Amygdala (tissue), 56 donors: ENCODE measurements at places on chromosomes 12 and 14.
A peak's percentile ranks its signal among the peaks of the same experiment; 100 is the strongest.

DNA sequence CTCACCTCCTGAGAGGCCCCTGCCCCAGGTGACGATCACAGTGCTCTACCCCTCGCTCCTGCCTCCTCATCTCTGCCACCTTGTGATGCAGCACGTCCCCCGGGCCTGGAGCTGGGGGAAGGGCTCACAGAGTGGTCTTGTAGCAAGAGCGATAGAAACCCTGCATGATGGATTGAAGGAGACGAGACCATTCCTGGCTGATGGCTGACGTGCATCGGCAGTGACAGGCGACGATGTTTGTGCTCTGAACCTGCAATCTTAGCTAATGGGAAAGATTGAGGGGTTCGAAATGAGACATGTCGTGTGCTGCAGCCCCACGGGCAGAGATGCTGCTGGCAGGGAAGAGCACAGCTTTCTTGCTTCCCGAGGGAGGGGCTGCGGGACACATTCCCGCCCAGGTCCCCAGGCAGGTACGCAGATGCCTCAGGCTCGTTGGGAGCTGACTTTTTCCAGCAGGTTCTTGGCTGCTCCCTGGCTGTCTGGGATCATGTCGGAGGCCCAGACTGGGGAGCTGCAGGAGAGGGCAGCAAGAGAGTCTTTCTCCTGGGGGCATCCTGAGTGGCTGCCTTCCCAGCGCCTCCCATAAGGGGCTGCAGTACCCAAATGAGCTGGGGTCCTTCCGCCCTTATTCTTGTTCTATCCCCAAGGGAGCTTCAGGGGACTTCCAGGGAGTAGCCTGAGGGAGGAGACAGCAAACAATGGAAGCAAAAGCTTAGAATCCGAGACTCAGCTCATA lies 38.7 kb upstream of the GPATCH2L start:
- no peak for DNase-seq

DNA sequence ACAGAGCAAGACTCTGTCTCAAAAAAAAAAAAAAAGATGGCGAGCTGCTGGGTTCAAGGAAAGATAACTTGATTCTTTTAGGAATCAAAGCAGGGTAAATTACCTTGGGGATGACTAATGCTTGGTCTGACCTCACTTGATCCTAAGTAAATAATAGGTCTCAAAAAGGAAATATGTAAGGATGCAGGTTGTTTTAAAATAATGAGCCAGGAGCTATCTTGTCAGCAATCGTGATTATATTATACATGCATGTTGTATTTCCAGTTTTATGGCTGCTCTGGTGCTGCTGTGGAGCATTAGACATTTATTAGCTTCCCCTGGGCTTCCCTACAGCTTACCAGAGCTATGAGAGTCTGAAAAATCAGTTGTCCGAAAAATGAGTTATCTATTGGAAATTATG lies 2.6 kb downstream of the EIF2B2 start:
- DNase-seq, result no peak

DNA sequence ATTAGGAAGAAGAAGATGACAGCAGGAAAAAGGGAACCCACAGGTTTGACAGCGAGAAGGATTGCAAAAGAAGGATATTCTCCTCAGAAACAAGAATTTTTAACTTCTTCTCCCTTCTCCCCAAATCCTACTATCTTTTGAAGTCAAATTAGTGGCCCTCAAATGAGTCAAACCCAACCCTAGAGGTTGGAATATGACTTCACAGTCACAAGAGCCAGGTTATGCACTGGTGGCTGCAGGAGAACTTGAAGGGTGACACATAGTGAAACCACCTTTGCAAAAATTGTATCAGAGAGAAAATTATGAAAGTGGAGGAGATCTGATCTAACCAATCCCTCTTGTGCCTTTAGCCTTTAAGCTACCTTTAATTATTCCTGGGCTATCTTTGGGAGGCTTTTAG lies 386.2 kb upstream of the CCDC196 start:
- DNase-seq, result no peak

DNA sequence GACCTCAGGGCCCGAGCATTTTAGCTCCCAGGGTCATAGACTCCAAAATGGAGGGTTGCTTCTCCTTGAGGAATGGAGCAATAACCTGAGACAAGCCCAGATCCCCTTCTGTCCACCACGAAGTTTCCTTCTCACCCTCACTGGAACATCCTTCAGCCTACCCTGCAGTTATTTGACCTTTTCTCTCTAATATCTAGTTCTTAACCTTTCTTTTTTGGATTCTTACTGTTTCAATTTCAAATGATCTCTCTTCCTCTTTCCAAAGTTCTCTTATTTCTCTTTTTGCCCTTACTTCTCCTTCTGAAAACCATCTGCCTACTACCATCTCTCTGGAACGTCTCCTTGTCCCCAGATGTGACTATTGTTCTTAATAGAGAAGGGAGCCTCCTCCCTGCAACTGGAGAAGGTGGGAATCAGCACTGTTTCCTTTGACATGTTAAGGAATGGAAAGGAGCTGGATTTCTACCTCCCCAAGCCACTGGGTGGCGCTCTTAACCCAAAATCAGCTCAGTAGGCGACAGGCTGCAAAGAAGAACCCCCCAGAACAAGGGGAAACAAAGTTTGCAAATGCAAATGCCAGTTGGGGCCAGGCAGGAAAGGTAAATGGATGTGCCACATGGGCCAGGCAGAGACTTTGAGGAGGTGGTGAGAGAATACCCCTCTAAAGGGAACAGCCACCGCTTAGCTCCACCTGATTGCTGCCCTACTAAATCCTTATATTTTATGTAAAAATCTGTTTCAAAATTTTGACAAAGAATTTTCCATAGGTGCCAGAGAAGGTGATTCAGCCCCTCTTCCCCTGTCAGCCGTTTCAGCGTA lies 22.4 kb upstream of the PDE1B start:
- DNase-seq, result no peak

GRCh38 chr14:36582011-36582873 lies at the start of gene NKX2-8:
TSS of gene NKX2-8 (minus strand) at chr14:36582614. CDS start at chr14:36582389, 225 bp downstream.
- DNase-seq, result no peak

- DNase-seq, result no peak
Observed at GRCh38 chr12:121786440-121786825, 7.1 kb downstream of the RHOF start.

- DNase-seq, result no peak
Observed at GRCh38 chr14:97177016-97177415, 379.8 kb downstream of the VRK1 start.

DNA sequence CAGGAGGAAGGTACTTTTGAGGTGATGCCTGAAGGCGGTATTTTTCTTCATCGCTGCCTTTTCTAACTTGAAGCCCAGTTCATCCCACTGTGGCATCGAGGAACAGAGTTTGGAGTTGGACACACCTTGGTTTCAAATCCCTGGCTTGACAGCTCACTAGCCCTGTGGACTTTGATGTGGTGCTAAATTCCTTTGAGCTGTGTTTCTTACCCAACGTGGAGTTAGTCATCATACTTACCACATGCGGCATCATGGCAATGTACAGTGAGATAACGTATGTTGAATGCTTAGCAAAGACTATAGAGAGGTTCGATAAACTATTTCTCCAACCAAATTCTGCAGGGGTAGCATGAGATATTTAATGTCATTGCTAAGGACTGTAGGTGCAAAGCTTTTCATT lies 3.4 kb downstream of the PLEKHG3 start:
- DNase-seq, result no peak

GRCh38 chr12:82415402-82415801 lies 57.1 kb downstream of the METTL25 start:
- no peak for DNase-seq

GRCh38 chr14:72129291-72129690 lies 197.1 kb downstream of the RGS6 start:
- no peak for DNase-seq

DNA sequence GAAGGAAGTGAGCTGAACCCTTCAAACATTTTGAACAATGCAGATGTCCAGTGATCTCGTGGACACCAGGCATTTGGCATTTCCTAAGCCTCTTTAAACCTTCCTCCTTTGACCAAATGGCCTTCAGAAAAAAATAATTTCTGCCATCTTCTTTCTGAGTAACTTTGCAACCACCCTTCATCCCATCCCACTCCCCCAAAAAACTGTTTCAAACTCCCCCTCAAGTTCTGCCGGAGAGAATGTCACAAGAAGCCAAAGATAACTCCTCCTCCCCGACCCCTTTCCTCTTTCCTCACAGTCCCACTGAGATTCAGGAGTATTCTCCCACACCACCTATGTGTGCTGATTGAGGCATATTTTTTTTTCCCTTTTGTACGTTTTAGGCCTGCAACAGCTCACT lies 1.7 kb downstream of the KSR2 start:
- DNase-seq, result no peak

- no peak for DNase-seq
Observed at GRCh38 chr14:32341947-32342846, 13.1 kb downstream of the AKAP6 start.

- no peak for DNase-seq
Observed at GRCh38 chr14:50447461-50447860, 50.8 kb upstream of the CDKL1 start.

- peak; percentile 74 for DNase-seq
Observed at GRCh38 chr12:113403435-113404415, at the start of gene SDS. TSS of gene SDS (minus strand) at chr12:113403887. CDS start at chr12:113399708, 4,179 bp downstream.

GRCh38 chr12:75337905-75338304 lies 3.4 kb downstream of the GLIPR1L1 start:
- DNase-seq, result no peak

DNA sequence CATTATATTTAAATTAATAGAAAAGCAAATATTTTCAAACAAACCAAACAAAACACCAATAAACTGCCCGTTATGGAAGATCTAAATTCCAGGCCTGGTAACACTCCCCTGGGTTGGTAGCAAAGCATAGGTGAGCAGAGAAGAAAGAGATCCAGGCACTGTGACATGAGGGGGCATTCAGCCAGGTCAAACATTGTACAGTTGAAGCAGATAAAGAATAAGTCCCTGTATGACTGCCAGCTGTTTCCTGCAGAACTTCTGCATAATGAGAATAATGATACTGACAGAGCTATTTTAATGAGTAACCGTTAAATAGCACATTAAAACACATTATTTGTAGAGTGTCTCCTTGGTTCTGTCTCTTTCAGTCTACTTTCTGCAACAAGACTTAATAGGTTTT lies 35.4 kb downstream of the SLC38A1 start:
- DNase-seq, result no peak

GRCh38 chr12:52057638-52058576 lies 6.7 kb downstream of the NR4A1 start:
- DNase-seq, result no peak

- no peak for DNase-seq
Observed at GRCh38 chr14:76015668-76016067, 30.1 kb downstream of the IFT43 start.

DNA sequence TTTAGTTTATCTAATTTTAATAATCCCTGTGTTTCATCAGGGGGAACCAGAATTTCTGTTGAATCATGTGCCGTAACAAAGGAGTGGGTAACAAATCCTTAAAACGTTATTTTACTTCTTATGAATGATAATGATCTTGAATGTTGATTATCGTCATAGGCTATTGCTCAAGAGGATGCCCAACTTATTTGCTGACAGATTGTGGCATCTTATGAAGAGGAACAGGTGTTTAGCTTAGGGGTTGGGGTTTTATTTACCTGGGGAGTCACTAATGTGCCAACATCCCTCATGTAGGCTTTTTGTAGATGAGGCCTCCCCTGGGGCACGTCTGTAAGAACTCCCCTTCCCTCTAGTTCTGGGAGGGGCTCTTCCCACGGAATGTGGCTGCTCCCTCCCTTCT lies 32.4 kb upstream of the TMX1 start:
- no peak for DNase-seq

DNA sequence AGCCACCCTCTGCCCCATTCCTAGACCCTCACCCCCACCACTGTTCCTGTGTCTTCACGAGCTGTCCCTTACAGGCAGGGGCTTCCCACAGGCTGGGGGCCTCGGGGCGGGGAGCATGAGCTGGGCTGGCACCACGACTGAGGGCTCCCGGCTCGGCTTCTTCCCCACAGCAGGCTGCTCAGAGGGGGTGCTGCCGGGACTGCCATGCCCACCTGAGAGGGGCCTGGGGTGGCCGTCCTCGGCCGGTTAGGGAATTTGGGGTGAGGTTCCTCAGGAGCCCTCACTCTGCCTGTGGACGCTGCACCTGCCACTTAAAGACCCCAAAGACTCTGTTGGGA lies 6.8 kb downstream of the SLC25A47 start:
- no peak for DNase-seq

DNA sequence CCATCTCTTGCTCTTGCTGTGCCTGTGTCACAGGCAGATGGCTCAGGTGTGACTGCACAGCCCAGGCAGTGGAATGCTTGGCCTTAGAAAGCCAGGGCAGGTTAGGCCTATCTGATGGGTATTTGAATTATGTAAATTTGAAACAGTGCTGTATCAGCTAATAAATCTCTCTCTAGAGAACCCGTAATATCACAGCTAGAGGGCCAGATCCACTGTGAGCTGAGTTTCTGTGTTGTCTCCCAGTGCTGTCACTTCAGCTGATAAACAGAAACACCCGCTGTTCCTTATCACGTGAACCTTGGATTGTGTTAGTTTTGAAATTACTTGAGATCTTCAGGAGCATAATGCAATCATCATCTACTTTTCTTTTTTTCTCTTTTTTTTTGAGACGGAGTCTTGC lies 21.5 kb upstream of the ALDH2 start:
- no peak for DNase-seq

- DNase-seq, result no peak
Observed at GRCh38 chr12:108701779-108702441, 29.4 kb downstream of the CORO1C start.

DNA sequence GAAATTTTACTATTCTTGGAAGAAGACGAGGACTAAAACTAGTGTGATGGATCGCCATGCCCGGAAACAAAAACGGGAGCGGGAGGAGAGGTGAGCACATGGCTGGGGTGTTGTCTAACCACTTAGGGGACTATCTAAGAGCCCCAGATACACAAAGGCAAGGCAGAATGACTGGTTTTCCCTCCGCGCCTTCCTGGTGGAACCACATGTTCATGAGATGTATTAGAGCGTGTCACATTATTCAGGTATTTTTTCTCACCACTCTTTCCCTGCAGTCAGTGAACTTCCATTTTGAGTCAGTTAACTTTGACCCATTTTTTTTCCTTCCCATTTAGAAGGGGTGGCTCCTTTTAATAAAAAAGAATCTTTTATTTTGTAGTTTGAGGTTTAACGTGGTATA lies 68.8 kb upstream of the TRAF3 start:
- DNase-seq, result no peak

DNA sequence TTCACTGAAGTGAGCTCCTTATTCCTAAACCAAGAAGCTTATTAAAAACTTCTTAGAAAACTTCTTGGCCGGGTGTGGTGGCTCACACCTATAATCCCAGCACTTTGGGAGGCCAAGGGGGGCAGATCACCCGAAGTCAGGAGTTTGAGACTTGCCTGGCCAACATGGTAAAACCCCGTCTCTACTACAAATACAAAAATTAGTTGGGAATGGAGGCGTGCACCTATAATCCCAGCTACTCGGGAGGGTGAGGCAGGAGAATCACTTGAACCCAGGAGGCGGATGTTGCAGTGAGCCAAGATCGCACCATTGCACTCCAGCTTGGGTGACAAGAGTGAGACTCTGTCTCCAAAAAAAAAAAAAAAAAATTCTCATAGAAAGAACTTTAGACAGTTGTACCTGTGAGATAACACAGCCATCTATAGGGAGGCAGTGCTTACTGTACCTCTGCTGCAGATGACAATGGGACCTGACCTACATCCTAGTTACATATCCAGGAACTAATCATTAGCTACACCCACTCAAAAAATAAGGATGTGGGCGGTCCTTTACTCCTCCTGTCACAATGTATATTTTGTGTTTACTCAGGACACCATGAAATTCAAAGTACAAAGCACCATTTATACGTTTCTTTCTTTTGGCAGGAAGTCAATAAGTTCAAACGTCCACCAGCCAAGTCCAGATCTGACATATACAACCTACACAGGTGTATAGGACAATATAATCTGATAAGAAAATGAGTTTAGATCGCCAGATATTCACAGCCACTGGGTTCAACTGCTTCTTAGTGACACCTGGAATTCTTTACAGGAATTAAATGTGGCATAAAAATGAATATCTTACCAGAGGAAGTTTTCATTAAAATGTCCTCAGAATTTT lies 14.9 kb downstream of the STXBP6 start:
- no peak for DNase-seq
